ENCODE measurements at places on chromosomes 2 and 18.

DNA sequence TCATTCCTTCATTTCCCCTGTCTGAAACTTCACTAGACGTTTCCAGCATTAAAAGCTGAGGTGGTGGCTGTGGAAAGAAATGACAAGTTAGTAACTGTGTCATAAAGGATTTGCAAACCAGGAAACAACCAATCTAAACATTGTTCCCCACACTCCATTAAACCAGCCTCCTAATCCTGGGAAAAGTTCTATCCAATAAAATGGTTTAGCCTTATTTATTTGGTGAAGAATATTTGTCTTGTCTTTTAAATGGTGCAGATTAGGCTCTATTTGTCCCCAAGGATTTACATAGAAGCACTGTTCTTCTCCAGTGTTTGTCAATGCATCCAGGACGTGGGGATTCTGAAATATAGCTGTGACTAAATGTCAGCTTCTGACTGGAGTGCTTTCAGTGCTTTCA, 10.5 kb upstream of the DPP4 start:
- DNase-seq = no peak

DNA sequence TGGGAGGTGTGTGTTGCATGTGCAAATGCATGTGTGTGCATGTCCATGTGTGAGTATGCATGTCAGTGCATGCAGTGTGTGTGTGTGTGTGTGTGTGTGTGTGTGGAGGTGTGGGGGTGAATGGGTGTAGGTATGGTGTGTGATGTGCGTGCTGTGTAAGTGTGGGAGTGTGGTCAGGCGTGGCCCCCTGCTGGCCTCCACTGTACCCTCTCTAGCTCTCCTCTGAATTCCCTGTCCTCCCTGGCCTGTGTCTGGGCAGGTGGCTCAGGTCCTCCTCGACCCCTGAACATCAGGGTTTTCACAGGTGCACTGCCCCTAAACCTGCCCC, 230.2 kb downstream of the CELF4 start:
- DNase-seq = no peak

DNA sequence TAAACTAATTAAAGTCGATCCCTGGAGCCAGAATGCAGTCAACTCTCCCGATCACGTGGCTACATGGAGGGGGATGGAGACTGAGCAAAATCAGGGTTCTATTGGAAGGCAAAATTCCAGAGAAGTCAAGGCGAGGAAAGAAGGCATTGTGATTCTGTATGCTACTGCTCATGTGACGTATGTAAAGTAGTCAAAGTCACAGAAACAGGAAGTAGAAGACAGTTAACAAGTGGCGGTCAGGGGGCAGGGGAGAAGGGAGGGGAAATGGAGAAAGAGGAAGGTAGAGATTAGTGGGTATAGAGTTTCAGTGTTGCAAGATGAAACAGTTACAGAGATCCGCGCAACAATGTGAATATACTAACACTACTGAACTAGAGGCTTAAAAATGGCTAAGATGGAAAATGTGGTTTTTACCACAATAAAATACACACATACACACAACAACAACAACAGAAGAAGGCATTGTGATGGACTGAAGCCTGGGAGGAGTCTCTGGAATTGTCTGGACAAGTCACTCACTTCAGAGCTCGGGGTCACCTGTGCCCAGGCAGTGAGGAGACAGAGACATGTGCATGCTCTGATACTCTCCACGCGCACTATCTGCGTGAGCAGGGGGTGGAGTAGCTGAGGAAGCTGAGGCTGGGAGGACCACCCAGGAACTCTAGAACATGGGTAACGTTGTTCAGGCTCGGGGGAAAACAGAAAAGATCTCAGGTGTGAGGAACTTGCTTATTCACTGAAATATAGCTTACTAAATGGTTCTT, 89.9 kb upstream of the CDCA7 start:
- DNase-seq = no peak

- DNase-seq = no peak
These were observed 35.4 kb downstream of the FBXO11 start for GRCh38 chr2:47870641-47871540.

DNA sequence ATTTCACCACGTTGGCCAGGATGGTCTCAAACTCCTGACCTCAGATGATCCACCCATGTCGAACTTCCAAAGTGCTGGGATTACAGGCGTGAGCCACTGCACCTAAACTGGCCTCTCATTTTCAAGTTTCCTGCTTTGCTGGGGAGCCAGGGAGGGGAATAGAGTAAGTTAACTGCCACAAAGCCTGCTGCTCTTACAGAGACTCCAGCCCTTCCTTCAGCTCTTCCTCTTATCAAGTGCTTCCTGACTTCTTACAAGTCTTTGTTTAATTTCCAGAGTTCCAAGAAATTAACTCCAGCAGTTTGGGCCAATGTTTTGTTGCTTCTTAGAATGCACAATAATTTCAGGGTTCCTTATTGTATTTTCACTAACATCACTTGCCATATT, 24.3 kb upstream of the UBE2F start:
- no peak for DNase-seq

DNA sequence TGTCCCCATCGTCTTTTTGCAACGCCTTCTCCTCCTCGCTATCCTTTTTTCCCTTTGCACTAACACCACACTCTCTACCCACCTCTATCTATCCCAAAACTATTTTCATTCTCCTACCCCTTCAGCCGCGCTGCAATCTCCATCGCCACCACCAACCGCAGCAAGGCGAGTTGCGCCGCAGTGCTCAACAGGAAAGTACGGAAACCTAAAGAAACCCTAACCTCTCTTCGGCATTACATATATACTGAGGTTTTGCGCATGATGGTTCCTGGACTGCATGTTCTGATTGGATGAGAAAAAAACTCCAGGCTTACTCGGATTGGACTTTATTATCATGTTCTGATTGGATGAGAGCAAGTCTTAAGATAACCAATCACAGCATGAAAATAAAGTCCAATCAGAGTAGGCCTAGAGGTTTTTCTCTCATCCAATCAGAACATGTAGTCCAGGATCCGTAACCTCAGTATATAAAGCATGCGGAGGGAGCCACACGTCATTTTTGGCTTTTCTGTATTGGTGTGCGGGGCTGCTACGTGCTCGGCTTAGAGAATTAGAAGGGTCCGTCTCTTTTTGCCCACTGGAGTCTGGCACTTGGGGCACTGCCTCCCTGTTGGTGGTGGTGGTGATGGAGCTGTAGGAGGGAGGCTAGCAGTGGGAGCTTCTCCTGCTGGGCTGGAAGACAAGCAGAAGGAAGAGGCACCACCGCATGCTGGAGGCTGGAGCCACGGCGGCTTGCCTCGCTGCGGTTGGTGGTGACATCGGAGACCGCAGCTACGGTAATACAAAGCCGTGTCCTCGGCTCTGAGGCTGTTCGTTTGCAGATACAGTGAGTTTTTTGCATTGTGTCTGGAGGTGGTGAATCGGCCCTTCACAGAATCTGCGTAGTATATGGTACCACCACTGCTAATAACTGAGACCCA, 76.1 kb downstream of the TEKT4 start:
- no peak for DNase-seq

GRCh38 chr2:68385220-68385906, 20.3 kb downstream of the PLEK start:
- DNase-seq = no peak

DNA sequence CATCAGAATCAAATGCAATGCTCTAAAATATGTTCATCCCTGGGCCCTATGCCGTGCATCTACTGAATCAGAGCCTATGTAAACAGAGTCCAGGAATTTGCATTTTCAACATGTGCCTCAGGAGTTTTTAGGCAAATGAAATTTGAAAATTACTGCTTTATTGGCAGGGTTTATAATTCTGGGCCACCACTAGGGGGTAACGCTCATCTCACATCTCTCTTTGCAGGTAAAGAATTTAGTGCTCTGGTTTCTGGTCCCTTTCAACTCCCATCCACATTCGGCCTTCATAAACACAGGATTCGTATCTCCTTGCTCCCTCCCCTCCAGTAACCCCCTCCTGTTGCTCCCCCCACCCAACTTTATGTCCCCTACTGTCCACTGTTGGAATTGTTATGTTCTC, 49.3 kb downstream of the LYPD6B start:
- no peak for DNase-seq

DNA sequence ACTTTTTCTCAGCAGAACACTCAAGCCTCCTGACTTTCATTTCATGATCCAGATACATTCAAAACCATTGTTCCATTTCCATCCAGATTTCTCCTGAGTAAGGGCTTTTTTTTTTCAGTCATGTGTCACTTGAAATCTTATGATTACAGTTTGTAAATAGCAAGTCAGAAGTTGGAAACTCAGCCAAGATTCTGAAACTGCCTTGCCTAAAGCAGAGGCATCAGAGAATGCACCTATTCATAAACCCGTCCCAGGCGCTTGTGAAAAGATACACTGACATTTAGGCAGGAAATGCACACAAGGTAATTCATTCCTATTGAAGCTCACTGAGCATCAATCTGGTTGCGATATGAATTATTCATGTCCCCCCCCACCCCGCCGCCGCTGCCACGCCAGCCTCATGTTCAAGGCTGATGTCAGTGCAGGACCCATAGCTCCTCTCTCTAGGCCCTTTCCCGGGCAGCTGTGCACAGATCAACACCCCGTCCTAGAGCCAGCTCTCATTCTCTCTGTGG, 30.4 kb upstream of the MGAT4A start:
- DNase-seq = no peak

GRCh38 chr2:175355246-175355645, 173.7 kb upstream of the ATP5MC3 start:
- DNase-seq = no peak

- no peak for DNase-seq
These were observed 40.6 kb upstream of the ANXA4 start for GRCh38 chr2:69701100-69701945.

DNA sequence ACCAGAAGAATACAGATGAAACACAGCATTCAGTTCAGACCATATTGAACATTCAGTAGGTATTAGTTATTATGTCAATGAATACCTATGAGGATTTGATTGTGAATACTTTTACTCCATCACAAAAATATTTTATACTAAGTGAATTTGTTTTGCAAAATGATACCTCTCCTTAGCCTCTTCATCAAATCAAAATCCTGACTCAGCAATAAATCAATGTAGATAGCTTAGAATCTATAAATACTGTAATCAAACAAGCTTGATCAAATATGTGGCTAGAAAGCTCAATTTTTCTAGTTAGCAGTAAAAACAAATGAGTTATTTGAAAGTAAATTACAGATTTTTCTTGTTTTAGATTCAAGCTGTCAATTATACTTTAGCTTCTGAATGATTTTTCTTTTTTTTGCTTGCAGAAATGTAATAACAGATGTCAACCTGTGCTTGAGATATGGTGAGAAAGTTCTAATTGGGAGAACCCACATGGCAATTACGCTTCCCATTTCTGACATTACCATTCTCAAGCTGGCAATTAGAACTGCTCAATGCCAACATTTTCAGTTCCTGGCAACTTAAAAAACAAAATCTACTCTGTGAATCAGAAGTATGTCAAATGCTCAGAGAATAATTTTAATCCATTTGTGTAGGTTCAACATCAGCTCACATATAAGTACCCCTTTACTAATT, 109.6 kb downstream of the PRELID3A start:
- no peak for DNase-seq

DNA sequence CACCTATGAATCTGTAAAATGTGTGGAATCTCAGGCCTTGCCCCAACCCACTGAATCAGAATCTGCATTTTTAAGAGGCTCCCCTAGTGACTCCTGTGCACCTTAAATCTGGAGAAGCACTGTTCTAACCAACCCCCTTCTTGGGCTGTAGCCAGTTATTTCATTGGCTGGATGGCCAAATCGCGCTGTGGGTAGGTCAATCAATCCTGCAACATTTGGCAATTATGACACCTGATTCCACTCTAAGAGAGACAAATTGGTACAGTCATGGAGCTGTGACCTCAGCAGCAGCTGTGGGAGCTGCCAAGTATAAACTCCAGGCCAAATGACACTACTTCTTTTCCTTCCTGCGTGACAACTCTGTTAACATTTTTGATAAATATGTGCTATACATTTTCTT, 208.7 kb downstream of the CLIP4 start:
- DNase-seq = no peak

- no peak for DNase-seq
These were observed 51.1 kb upstream of the EHBP1 start for GRCh38 chr2:62654423-62654791.

DNA sequence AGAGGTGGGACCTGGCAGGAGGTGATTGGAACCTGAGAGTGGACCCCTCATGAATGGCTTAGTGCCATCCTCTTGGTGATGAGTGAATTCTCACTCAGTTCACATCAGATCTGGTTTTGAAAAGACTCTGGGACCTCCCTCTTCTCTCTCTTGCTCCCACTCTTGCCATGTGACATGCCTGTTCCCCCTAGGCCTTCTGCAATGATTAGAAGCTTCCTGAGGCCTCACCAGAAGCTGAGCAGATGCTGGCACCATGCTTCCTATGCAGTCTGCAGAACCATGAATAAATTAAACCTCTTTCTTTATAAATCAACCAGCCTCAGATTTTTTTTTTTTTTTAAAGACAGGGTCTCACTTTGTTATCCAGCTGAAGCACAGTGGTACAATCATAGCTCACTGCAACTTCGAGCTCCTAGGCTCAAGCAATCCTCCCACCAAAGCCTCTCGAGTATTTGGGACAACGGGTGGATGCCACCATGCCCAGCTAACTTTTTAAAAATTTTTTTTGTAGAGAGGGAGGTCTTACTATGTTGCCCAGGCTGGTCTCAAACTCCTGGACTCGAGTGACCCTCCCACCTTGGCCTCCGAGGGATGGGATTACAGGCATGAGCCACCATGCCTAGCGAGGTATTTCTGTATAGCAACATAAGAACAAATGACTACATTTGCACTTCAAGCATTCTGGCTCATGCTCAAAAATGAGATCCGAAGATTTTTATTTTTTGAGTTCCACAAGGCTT, 2.0 kb upstream of the ZFAND2B start:
- no peak for DNase-seq

DNA sequence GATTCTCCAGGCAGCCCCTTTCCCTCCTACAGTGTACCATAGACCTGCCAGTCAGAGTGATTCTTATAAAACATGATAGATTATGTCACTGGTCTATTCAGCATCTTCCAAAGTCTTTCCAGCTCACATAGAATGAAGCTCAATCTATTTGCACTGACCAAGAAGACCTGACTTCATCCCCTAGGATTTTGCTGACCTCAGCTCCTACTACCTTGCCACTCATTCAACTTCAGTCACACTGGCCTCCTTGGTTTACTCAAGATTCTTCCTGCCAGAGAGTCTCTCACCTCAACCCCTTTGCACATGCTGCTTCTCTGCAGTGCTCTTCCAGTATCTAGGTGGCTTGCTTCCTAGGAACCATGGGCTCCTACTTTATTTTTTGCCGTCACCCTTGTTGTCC, 392.9 kb downstream of the PID1 start:
- DNase-seq = no peak

DNA sequence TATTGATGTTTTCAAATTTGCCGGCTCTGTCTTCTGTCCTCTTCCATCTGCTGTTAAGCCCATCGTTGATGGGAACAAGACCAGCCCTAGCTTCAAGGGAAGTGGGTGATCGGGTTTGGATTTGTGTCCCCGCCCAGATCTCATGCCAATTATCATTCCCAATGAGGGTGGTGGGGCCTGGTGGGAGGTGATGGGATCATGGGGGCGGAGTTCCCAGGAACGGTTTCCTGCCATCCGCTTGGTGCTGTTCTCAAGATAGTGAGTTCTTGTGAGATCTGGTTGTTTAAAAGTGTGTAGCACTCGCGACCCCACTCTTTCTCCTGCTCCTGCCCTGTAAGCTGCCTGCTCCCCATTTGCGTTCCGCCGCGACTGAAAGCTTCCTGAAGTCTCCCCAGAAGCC, 9.5 kb downstream of the ASB18 start:
- DNase-seq = no peak

Data from stimulated activated CD8-positive, alpha-beta memory T cell treated with anti-CD3 and anti-CD28 coated beads, Interleukin-4, amount 100 ng/mL, for 4 hours (primary cell).